ENCODE measurements at places on chromosomes 3 and 15.

GRCh38 chr3:117356091-117356705 lies 646.6 kb downstream of the TUSC7 start:
- no peak for DNase-seq

DNA sequence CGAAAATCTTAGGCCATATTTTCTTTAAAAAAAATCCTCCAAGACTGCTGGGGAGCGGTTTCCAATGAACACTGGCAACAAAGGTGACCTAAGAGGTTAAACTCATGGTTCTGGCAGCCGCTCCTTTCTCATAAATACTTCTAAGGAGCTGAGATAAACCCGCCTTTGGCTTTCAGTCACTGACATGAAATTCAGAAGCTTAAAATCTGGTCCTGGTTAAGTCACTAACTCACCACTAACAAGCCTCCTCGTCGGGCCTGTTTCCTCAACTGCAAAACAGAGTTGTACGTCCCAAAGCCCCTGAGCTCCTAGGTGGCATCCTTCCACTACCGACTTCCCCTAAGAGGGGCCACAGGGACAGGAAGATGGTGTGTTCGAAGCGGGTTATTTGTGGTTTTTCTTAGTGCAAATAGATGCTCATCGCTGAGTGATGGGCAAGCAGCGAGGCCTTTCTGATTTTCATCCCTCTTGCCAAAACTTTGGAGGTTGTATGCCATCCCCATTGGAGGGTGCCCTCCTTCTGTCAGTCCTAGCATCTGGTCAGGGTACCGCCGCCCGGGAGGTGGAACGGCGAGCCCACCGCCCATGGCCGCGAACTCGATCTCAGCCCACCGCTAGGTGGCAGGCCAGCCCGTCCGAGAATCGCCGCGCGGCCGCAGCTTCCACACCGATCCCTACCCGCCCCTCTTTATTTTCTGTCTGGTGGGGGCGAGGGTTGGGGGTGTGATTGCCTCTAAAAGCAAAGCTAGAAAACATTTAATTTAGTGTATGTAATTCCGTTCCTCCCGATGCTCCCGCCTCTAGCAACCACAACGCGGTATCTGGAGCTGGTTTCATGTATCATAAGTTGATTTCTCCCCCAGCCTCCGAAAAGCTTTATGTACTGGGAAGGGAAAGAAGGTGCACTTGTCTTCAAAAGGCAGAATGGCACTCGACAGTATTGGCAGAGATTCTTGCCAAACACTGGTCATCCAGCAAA lies 4.6 kb downstream of the BCL6 start:
- peak; percentile 86 for DNase-seq

GRCh38 chr3:148078658-148079057 lies 619.0 kb upstream of the AGTR1 start:
- DNase-seq, result no peak

- peak; percentile 86 for DNase-seq
These were observed 10.5 kb downstream of the ABI3BP start for GRCh38 chr3:100982710-100983109.

GRCh38 chr3:101722394-101723173 lies 1.8 kb upstream of the CEP97 start:
- no peak for DNase-seq

DNA sequence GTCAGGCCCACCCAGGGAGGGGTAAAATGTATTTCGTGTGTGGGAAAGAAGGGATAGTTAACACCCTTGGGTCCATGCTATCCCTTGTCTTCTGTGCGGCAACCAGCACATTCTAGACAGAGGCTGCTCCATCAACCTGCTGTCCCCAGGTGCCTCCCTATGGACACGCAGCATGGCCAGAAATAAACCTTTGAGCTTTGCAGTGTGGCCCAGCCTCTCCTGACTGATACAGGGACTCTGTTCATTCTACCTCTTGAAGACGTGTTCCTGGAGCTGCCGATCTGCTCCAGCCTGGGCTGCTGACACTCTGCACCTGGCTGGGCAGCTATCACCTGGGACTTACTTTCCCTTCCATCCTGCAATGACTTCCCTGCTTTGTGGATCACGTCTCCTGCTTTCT lies 4.1 kb upstream of the KLF13 start:
- DNase-seq, result no peak

DNA sequence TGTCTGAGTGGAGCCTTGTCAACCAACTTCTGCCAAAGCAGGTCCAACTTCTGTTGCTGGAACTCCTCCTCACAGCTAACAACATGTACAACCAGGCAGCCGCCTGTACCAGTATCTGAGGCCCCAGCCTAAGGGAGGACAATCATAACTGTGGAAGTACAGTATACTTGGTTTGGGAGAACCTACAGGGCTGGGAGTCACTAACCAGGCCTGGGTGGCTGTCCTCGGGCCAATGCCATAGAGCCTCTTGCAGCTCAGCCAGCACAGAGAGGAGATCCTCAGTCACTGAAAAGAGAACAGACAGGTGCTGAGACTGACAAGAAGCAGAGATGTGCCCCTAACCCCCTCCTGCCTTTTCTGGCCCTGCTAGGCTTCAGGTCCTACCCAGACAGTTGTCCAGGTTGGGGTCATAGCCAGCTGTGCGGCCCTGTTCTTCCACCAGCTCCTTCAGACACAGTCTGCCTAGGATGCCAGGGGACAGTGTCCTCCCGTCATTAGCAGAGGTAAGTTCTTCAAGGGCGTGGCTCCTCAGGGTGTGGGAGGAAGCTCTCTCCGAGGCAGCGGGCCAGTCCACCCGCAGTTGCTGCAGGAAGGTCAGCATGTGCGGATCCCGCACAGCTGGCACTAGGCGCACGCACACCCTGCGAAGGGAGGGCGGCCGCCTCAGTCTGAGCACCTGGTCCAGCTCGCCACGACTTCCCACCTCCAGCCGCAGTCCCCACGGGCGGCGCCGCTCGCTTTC lies 980 bp downstream of the DALRD3 start:
- DNase-seq, result peak; percentile 17

DNA sequence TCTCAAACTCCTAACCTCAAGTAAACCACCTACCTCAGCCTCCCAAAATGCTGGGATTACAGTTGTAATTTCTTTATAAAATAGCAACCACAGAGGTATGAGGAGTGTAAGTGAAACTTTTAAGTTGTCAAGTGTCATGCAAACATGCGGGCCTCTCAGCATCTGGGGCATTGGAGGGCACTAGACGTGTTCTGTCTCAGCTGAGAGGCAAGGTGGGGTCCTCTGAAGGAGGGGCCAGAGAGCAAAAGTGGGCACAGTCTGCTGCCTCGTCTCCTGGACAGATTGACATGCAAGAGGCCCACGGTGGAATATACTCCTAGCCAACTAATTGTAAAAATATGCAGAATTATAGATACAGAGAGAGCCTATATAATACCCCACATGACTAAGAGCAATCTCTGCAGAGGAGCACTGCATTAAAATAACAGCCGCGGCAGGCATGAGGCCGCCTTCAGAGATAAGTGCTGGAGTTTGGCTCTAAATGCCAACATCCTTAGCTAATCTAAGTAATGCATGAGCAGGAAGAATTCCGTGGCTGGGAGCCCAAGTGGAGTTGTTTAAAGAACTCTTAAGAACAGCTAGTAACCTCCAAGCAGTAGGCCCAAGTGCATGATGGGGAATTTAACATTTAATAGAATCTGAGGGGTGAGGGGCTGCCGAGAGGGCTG lies 87.8 kb upstream of the RNU6-1 start:
- peak; percentile 87 for DNase-seq

- no peak for DNase-seq
These were observed 9.8 kb downstream of the MSL2 start for GRCh38 chr3:136186344-136186743.

GRCh38 chr15:88393719-88394519 lies 73.3 kb downstream of the MRPL46 start:
- DNase-seq, result no peak
